BE2C (cell line): ENCODE measurements at places on chromosomes 7 and 10.

GRCh38 chr7:148521271-148521670, 69.3 kb upstream of the C7orf33 start:
- no peak for DNase-seq

DNA sequence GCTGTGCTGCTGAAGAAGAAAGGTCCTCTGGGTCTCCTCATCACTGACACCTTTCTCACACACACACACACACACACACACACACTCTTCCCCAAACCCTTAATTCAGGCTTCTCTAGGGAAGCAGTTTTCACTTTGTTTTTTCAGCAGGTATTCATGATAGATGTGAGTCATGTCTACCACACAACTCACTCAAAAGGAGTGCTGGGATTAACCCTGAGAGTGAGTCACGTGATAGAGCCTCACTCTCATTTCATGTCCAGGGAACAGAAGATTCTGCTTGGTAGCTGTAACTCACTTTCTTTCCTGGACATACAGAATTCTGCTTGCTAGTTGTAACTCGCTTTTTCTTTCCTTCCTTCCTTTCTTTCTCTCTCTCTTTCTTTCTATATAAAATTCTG, 45.4 kb downstream of the VIM start:
- no peak for DNase-seq

GRCh38 chr10:100371482-100372027, 24.5 kb downstream of the SCD start:
- DNase-seq: no peak

DNA sequence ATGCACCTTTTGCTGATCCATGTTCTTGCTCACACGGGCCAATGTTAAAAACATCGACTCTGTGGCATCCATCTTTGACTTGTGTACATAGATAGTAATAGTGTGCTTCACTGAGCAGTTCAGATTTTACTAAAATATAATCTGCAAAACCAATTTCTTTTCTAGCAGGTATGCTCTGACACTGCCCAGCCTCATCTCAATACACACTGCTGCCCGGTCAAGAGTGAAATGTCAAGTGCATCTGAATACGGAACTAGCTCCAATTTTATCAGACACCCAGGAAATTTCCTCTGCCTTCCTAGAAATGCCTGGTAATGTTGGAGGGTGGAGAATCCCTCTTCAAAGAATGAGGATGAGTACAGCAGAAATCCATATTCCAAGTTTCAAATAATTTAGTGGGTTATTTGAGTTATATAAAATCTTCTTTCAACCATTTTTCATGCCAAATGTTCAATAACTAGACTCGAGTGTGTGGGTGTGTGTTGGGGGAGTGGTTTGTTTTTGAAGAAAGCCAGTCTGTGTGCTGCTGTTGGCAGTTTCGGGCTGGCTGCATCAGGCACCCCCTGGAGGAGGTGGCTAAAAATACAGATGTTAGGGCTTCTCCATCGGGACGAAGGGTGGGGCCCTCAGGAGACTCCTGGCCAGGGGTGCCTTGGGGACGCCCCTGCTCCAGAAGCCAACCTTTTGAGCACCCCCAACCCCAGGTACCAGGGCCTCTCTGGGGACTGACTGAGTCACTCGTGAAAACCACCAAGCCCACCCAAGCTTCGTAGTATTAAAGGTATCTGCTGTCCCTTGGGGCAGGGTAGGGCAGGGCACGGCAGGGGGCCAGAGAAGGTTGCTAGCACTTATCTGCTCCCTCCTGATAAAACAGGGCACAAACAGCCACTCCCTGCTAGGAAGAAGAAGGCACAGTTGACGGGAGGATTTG, 15.4 kb downstream of the CTBP2 start:
- DNase-seq: peak; percentile 41

GRCh38 chr7:148060724-148061123, 529.8 kb upstream of the C7orf33 start:
- DNase-seq: no peak

GRCh38 chr7:84904561-84904960, 282.3 kb downstream of the SEMA3D start:
- DNase-seq: no peak

DNA sequence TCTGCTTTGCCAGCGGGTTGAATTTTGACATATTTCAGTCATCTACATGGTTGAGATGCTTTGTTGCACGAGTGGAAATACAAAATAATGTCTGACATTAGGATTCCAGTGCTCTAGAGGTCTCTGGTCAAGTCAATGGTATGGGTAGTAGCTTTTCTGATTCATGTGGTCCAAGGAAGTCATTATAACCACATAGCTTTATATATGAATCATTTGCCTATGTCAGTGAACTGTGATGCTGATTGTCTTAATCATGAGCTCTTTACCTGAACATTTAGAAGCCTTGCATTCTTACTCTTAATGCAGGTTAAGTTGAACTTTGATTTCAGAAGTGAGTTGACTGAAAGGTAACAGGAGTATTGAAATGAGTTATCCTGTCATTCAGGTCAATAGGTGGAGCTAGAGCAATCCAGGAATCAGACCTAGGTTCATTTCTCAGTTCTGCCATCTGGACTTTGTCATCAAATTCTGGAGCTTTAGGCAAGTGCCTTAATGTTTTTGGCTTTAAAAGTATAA, 3.3 kb downstream of the MAPK8 start:
- no peak for DNase-seq

GRCh38 chr10:109474812-109475211, 448.5 kb downstream of the XPNPEP1 start:
- DNase-seq: no peak

- DNase-seq: peak; percentile 83
Observed at GRCh38 chr10:118590334-118590733, 5.1 kb downstream of the PRLHR start.

- DNase-seq: no peak
Observed at GRCh38 chr7:50145801-50146338, 52.8 kb upstream of the ZPBP start.

DNA sequence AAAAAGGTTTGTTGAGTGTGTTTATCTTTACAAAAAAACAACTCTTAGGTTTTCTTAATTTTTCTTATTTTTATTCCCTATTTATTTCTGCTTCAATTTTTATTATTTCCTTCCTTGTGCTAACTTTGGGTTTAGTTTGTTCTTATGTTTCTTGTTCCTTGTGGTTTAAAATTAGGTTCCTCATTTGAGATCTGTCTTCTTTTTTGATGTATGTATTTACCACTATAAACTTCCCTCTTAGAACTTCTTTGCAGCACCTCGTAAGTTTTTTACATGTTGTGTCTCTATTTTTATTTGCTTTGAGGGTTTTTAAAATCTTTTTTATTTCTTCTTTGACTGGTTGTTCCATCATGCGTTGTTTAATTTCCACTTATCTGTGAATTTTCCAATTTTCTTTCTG, 1217.1 kb upstream of the CELF2 start:
- no peak for DNase-seq

GRCh38 chr7:80921130-80921529, 2.3 kb upstream of the SEMA3C start:
- DNase-seq: no peak

- no peak for DNase-seq
Observed at GRCh38 chr10:132697578-132698200, 88.3 kb downstream of the NKX6-2 start.

DNA sequence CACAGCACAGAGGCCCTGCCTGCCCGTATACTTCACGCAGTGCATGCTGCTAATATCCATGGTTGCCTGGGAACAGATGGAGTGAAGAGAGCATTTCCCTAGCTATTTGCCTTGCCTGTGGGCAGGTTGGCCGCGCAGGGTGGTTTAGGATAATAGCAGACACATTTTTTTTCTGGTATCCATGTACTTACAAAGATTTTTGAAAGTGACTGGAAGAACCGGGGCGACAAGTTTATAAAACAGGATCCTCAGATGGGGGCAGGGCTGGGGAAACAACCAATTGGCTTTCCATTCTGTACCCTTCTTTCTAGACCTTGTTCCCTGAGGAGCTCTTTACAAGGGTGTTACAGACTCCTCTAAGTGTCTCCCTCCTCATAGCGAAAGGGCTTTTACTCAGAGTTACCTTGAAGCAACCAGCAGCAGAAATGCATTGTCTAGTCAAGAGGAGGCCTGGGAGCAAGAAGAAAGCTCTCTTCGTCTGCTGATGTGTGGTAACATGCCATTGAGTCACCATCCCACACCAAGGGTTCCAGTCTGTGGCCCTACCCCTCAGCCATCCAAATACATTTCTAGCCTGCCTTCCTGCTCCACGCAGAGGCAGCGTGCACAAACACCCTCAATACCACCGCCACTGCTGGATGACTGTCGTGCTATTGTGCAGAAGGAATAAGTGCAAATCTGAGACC, 31.5 kb downstream of the MTURN start:
- DNase-seq: no peak

DNA sequence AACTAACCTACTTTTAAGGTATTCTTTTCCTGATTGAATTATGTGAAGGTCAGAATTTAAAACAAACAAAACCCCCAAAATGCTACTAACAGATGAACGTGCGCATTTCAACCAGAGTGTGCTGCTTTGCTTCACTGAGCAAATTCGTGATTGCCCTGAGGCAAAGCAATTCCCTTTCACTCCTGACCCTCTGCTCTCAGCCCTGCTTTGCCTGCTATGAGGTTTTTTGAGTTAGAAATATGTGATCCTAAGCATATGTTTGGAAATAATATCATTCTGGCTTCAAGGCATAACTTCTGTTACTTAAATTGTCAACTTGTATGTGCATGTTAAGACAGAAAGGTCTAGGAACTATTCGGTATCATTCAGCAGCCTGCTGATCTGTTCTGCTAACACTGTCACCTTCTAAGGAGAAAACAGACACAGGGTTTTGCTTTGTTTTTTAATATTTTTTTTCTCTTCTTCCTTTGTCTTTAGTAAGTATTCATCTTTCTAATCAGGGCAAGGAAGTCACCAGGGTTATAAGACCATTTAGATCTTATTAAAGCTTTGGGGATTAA, 124.2 kb downstream of the GNAT3 start:
- DNase-seq: peak; percentile 78

DNA sequence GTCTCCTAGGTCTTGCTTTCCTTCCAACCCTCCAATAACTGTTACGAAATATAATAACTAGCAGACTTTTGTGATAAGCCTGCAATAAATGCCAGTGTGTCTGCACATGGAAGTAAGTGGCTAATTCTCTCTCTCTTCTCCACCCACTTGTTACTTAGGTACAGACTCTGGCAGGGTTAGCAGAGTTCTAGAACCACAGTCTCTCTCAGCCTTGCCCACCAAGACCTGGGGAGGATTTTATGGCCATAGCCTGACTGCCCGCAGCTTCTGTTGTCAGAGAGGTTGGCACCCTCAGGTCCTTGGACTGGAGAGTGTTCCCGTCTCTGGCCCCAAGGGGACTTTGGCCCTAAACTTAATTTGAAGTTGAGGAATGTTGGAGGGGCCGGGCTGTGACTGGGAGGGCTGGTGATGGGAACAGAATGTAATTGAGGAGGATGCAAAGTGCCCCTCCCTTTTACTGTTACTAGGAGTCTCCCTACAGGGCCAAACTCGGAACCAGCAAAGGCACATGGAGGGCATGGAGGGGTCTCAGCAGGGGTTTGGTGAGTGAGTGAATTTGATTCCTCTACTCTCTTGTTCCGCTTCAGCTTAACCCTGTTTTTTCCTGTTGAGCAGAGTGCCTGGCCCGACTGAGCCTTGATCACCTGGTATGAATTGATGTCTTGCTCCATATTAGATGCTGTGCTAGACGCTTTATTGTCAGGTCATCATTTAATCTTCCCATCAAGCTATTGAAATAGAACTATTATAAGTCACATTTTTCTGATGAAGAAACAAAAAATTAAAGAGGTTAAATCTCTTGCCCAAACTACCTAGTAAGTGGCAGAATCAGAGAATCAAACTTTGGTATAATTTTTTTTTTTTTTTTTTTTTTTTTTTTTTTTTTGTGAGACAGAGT, 37.0 kb upstream of the LCOR start:
- DNase-seq: no peak

GRCh38 chr7:142880876-142881505, 4.6 kb downstream of the TRPV6 start:
- no peak for DNase-seq

GRCh38 chr7:70696201-70696754, 435.7 kb upstream of the GALNT17 start:
- DNase-seq: no peak

DNA sequence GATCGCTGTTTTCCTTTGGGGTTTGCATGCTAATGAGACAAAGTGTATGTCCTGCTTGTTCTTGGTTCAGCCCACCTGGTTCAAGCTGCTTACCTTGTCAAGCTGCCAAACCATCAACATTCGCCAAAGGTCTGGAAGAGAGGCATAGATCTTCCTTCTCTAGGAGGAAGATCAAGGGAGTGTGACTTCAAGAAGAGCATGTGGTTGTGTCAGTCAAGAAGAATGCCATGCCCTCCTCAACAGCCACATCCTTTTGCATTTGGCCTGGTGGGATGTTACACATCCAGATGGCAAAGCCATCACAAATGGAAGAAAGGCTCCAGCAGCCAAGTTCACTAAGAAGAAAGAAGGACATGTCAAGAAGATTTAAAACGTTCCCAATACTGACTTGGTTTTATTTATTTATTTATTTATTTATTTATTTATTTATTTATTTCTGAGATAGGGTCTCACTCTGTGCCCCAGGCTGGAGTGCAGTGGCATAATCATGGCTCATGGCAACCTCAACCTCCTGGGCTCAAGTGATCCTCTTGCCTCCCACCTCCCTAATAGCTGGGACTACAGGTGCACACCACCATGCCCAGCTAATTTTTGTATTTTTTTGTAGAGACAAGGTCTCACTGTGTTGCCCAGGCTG, 5.1 kb upstream of the PIP4K2A start:
- DNase-seq: no peak

- DNase-seq: no peak
Observed at GRCh38 chr10:86931872-86932271, 25.5 kb downstream of the MMRN2 start.

GRCh38 chr7:52163311-52163710, 846.7 kb upstream of the COBL start:
- peak; percentile 13 for DNase-seq

DNA sequence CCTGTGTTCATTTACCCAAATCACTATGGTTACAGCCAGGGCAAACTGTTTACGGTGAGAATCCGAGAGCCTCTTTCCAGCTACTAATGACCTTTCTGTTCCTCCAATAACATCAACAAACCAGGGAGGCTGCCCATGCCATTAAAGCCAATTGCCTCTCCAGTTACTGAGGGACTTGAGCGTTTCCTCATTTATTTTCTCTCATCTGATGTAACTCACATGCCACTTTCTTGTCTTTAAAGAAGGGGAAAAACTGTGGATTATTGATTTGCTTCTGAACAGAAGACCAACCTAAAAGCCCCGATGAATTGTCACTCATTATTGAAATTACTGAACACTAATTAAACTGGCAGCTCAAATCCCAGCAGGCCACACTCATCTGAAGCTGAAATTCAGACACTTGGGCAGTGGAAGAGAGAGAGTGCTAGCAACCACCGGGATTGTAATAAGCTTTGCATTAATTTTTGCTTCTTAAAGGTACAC, 595.8 kb upstream of the MKI67 start:
- DNase-seq: no peak

DNA sequence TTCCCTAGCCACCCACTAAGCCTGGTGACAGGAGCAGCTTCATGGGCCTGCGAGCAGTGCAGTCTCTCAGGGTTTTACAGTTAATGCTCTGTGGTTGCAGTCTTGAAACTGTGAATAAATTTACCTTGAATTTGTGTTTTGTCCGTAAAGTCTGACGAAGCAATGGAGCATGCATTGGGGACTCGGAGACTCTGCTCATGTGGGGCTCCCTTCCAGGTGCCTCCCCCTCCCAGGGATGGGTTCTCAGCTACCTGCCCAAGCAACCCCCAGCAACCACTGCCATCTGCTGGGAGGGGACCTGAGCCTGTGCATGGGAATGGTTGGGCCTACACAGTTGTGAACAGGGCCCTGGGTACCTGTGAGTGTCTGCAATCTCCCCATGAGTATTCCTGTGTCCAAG, 36.3 kb upstream of the IKZF1 start:
- DNase-seq: no peak
